ENCODE measurements at places on chromosomes 1 and 21. TPM values are rescaled to one million over a fixed set of nuclear protein-coding genes. Genes with fewer than 3 reads are reported as not detected.

SRM gene
- total RNA-seq, result 23.1 TPM

SPRR3 gene
- total RNA-seq, result not detected

HSD3B2 gene
- not detected for total RNA-seq

COL11A1 gene
- total RNA-seq, result 10.0 TPM

TNFRSF25 gene
- 1.3 TPM for total RNA-seq

DMBX1 gene
- total RNA-seq, result not detected

FALEC gene
- not detected for total RNA-seq

MSH4 gene
- total RNA-seq, result under 0.01 TPM

TRAF3IP3 gene
- not detected for total RNA-seq

STMN1 gene
- total RNA-seq, result 93.0 TPM

ANKRD34A gene
- total RNA-seq, result 0.56 TPM

NECTIN4 gene
- 0.18 TPM for total RNA-seq

AVPR1B gene
- not detected for total RNA-seq

TLCD4 gene
- 0.83 TPM for total RNA-seq

SH3GLB1 gene
- 22.2 TPM for total RNA-seq

ZNF593 gene
- total RNA-seq, result 22.8 TPM

IL20 gene
- not detected for total RNA-seq

ITLN1 gene
- total RNA-seq, result not detected

CELA2A gene
- not detected for total RNA-seq

GLMN gene
- 11.9 TPM for total RNA-seq

ETV3L gene
- not detected for total RNA-seq

LAMB3 gene
- total RNA-seq, result 0.72 TPM

TNFRSF4 gene
- not detected for total RNA-seq

CD101 gene
- total RNA-seq, result not detected

ARHGAP29 gene
- total RNA-seq, result 45.3 TPM

PGBD5 gene
- 0.28 TPM for total RNA-seq

OPRD1 gene
- under 0.01 TPM for total RNA-seq

CDCA8 gene
- 6.1 TPM for total RNA-seq

OR2T33 gene
- not detected for total RNA-seq

C1orf94 gene
- not detected for total RNA-seq

Measured in IMR-90 (cell line).